Left lung (tissue), 14 donors: ENCODE measurements at places on chromosomes 6 and 20. TPM values are rescaled to one million over a fixed set of nuclear protein-coding genes. Genes with fewer than 3 reads are reported as not detected.

The LTB gene
- 3.1 TPM for polyA plus RNA-seq

The ACSS1 gene
- polyA plus RNA-seq, result 42.8 TPM

The ECHDC1 gene
- polyA plus RNA-seq, result 82.8 TPM

The SRSF6 gene
- polyA plus RNA-seq, result 391 TPM

The ZC3H12D gene
- polyA plus RNA-seq, result 0.92 TPM

The HLA-F gene
- 15.5 TPM for polyA plus RNA-seq

The AKIRIN2 gene
- polyA plus RNA-seq, result 64.7 TPM

The PRDM13 gene
- not detected for polyA plus RNA-seq

DNA sequence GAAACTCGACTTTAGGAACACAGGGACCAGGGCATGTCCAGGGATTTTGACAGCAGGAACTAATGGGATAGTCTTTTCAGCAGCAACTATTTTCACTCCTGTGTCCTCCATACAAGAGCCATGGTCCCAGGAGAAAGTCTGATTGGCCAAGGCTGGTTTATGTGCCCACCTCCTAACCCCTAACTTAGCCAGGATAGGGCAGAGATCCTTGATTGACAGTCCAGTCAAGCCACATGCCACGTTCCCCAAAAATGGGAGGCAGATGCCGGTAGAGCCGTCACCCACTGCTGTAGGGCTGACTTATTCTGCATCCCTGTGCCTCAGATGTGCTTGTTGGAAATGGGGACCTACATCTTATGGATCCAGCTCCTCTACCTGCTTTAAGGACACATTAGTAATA, 22.3 kb downstream of the SLC2A10 start:
- no peaks in the 10 kb centered on the region for H3K36me3 ChIP-seq
- no peak overlapping the region for H3K27ac ChIP-seq
- no peaks in the 10 kb centered on the region for H3K4me1 ChIP-seq
- DNase-seq, result no peak

GRCh38 chr6:91879386-91879995, 1292.6 kb upstream of the MAP3K7 start:
- no peak overlapping the region for H3K27ac ChIP-seq
- no peaks in the 10 kb centered on the region for H3K27me3 ChIP-seq
- no peak for DNase-seq
- H3K4me1 ChIP-seq, result no peaks in the 10 kb centered on the region
- H3K4me3 ChIP-seq, result no peak overlapping the region
- H3K36me3 ChIP-seq, result no peaks in the 10 kb centered on the region

DNA sequence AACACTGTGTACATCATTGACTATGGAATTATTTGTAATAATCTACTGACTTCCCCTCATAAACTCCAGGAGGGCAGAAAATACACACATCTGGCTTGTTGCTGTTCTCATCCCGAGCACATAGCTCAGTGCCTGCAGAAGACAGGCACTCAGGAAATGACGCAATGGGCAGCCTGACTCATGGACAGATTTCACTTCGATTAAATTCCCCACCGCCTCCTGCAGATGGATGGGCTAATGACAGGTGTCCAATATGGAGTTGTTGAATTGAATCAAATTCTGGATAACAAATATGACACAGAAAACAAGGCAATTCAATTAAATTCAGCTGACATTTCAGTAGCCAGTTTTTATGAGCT, 9.1 kb downstream of the ANKRD60 start:
- no peaks in the 10 kb centered on the region for H3K36me3 ChIP-seq
- H3K4me3 ChIP-seq, result no peak overlapping the region
- peaks cover 4% of the 10 kb centered on the region for H3K4me1 ChIP-seq
- no peak overlapping the region for H3K27ac ChIP-seq

- no peaks in the 10 kb centered on the region for H3K36me3 ChIP-seq
- no peak overlapping the region for H3K27ac ChIP-seq
- no peaks in the 10 kb centered on the region for H3K4me1 ChIP-seq
- no peaks in the 10 kb centered on the region for H3K27me3 ChIP-seq
- no peak for DNase-seq
Observed at GRCh38 chr6:82917346-82918064, 148.1 kb downstream of the UBE3D start.

- no peaks in the 10 kb centered on the region for H3K36me3 ChIP-seq
- peaks cover 58% of the 10 kb centered on the region for H3K4me1 ChIP-seq
- H3K27me3 ChIP-seq, result no peaks in the 10 kb centered on the region
- DNase-seq, result no peak
Observed at GRCh38 chr20:32205843-32206759, 1.4 kb downstream of the PLAGL2 start.

DNA sequence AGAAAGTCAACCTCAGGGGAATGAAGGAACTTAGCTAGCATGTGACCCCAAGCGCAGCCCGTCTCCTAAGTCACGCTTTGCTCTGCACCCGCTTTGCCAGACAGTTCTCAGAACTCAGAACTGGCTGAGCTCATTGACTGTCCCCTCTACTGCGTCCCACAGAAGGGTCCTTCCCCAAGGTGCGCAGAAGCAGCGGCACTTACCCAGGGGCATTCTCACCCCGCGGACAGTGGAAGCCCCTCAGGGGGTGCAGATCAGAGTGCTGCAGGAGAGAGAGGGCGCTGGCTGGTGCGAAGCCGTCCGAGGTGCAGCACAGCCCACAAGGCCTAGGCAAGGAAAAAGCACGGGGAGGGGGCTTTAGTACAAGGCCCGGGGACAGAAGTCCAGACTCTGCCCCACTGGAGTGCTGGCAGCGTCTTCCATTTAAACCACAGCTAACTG, 807 bp downstream of the SNHG17 start:
- DNase-seq, result no peak
- peak overlapping the region; percentile 85 for H3K27ac ChIP-seq
- H3K4me1 ChIP-seq, result peaks cover 39% of the 10 kb centered on the region
- no peaks in the 10 kb centered on the region for H3K36me3 ChIP-seq

GRCh38 chr6:16129623-16130401, 926 bp downstream of the MYLIP start:
- no peaks in the 10 kb centered on the region for H3K27me3 ChIP-seq
- H3K36me3 ChIP-seq, result no peaks in the 10 kb centered on the region
- peak; percentile 43 for DNase-seq
- H3K4me3 ChIP-seq, result peak overlapping the region; percentile 98
- peak overlapping the region; percentile 94 for H3K27ac ChIP-seq

DNA sequence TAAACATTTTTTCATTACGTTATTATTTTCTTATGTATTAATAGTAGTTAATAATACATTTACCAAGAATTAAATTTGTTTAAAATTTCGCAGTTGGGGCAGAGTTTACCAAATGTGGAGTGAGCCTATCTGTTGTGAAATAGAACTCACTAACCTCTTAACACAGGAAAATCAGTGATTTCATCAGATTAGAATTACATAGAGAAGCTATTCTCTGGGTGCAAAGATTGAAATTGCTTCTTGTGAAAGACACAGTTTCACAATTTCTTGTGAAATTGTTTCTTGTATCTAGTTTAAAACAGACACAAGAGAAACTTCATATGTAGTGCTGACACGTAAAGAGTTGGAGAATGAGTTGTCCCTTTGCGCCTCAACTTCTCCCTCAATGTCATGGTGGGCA, 69.4 kb upstream of the PRL start:
- no peak for DNase-seq
- no peaks in the 10 kb centered on the region for H3K36me3 ChIP-seq
- no peaks in the 10 kb centered on the region for H3K4me1 ChIP-seq
- no peak overlapping the region for H3K4me3 ChIP-seq
- H3K27me3 ChIP-seq, result no peaks in the 10 kb centered on the region

- H3K4me3 ChIP-seq, result no peak overlapping the region
- no peaks in the 10 kb centered on the region for H3K4me1 ChIP-seq
- no peaks in the 10 kb centered on the region for H3K36me3 ChIP-seq
- no peaks in the 10 kb centered on the region for H3K27me3 ChIP-seq
- DNase-seq, result no peak
Observed at GRCh38 chr20:54152227-54153040, 21.4 kb downstream of the CYP24A1 start.

DNA sequence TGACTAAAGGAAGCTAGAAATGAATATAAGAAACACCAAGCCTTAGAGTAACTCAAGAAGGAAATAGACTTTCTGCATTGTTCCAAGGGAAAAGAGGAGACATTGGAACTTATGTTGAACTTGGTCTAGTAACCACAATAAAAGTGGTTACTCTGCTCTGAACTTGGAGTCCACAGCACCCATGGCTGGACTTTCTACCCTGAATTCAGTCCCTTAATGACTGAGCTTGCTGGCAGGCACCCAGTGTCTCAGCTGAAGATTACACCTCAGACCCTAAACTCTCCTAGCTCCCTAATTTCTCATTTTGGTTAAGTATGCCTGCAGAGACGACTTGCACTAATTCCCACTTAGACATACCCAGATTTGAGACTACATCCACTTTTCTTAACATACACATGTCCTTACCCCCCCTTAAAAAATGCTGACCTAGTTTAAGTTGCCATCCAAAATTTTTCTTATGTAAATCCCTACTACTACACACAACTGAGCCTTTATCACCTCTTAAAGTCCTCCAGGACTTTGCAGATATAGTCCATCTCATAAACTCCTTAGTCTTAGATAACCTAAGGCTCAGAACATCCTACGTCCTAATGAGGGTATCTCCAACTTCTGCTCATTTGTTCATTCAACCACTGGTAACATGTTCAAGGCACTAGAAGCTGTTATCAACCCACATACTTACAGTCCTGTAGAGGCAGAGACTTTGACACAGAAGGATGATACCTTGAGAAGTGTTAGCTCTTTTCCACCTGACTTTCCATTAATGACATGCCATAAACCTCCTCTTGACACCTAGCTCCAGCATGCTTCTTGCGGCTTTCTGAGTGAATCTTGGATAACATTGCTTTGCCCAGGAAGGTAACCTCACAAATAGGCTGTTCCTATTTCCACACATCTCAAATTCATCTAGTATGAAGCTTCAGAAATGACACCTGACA, 129.8 kb downstream of the ALDH8A1 start:
- peaks cover 3% of the 10 kb centered on the region for H3K4me1 ChIP-seq
- no peaks in the 10 kb centered on the region for H3K36me3 ChIP-seq
- no peak overlapping the region for H3K4me3 ChIP-seq
- no peak for DNase-seq
- H3K27ac ChIP-seq, result no peak overlapping the region
- no peaks in the 10 kb centered on the region for H3K27me3 ChIP-seq
